ENCODE measurements at places on chromosomes 11 and 22.
A peak's percentile ranks its signal among the peaks of the same experiment; 100 is the strongest.

DNA sequence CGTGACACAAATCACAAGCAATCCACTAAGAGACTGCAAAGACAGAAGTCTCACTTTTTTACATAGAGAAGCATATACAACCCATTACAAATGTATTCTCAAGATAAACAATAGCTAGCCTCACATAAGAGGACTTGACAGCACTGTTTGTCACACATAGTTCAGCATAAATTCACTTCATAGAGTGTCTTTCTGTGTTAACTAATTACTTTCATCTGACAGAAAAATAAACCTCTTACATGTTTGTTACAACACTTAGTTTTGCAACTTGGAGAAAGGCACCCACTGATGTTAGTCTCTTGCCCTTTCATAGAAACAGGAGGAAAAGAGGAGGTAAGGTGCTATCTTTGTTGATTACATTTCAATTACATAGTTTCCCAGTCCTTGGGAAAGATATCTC is 2221.9 kb upstream of the RAG2 start:
- DNase-seq: no peak

GRCh38 chr11:65355776-65356393 is 1.3 kb downstream of the TIGD3 start:
- peak; percentile 18 for DNase-seq

- DNase-seq: no peak
Observed at GRCh38 chr11:72743321-72744221, 8.6 kb downstream of the ARAP1 start.

DNA sequence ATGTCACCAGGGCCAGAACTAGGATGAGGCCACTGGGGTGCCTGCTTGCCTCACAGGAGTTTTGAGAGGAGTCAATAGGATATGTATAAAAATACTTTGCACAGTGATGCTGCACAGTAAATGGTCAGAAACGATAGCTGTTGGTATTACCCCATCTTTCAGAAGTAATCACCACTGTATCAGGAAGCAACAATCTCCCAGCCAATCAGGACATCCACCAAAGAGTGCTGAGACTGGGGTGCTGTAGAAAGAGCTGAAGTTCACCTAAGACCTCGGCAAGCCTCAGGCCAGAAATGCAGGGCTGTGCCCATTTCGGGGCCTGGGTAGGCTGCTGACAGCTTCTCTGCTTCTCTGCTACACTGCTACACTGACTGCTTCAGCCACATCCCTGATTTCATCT is 17.4 kb downstream of the LMO2 start:
- DNase-seq: no peak

DNA sequence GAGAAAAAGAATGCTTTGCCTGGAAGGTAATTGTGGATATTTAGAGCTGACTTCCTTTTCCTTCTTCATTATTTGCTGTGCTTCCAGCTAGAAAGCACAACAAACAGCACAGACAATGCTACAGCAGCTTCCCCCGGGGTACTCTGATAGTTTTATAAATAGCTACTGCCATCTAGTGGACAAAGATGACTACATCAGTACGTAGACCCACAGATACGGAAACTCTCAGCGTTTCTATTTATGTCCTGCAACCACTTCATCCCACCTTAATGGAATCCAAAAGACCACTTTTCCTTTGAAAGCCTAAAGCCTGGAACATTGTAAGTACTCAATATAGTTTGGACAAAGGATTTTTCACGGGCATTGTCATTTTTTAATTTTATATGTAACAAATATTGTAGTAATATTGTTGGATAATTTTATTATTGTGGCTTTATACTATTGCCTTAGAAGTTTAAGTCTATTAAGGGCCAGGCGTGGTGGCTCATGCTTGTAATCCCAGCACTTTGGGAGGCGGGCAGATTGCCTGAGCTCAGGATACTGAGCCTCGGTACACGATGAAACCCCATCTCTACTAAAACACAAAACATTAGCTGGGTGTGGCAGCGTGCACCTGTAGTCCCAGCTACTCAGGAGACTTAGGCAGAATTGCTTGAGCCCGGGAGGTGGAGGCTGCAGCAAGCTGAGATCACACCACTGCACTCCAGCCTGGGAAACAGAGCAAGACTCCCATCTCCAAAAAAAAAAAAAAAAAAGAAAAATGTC is 7.5 kb downstream of the HSPA8 start:
- DNase-seq: peak; percentile 40

- no peak for DNase-seq
Observed at GRCh38 chr11:122742301-122743018, 86.9 kb downstream of the UBASH3B start.

- DNase-seq: no peak
Observed at GRCh38 chr11:122755409-122755808, 82.9 kb upstream of the CRTAM start.

DNA sequence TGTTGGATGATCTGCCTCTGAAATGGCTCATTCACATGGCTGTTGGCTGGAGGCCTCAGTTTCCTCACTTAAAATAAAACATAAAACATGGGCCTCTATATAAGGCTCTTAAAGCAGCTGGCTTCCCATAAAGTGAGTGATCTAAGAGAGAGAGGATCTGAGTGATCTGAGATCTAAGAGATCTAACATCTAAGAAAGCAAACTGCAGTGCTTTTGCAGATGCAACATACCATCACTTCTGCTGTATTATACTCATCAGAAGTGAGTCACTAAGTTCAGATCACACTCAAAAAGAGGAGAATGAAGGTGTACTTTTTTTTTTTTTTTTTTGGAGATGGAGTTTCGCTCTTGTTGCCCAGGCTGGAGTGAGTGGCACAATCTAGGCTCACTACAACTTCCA is 18.1 kb upstream of the HSPA8 start:
- no peak for DNase-seq

GRCh38 chr11:94705891-94706615 is 62.1 kb upstream of the AMOTL1 start:
- no peak for DNase-seq

DNA sequence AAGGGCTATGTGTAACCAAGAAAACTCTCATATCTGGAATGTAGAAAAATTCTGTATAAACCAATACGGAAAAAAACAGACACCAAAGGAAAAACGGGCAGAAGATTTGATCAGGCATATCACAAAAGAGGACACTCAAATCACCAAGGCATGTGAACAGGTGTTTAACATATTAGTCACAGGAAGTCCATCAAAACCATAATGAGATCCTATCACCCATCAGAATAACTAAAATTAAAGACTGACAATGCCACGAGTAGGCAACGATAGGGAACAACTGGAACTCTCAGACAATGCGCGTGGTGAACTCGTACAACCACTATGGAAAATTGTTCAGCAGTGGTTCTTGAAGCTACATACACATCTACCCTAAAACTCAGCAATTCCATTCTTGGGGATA is 94.5 kb downstream of the MICAL3 start:
- no peak for DNase-seq

DNA sequence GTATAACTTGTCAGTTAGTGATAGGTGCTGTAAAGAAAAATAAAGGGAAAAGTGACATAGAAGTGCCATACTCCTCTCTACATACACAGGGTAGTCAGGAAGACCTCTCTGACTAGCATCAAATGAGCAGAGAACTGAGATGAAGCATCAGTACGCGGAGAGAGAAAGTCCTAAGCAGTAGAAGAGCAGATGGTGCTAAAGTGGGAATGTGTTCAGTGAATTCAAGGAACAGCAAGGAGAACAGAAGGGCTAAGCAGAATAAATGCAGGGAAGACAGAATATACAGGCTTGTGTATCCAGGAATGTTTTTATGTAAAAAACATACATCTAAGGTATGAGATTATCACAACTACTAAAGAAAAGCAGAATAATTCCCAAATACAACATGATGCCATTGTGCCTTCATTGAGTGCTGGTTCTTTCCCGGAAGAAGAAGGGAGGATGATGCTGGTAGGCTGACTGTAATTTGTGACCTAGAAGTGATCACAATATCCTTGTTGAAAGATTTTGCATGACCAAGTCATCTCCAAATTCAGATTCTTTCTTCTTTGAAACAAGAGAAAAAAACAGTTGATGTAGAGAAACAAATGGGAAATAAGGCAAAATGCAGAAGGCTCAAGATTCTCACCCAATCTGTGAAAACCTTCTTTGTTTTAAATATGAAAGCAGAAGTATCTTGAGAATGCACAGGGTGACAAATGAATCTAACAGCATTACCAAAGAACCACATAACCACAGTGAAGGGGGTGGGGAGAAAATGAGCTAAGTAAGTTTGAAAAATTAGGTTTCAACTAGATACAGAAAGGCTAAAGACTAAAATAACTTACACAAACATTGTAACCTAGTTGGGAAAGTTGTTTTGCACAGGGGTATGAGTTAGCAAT is 20.5 kb downstream of the MRE11 start:
- DNase-seq: no peak

DNA sequence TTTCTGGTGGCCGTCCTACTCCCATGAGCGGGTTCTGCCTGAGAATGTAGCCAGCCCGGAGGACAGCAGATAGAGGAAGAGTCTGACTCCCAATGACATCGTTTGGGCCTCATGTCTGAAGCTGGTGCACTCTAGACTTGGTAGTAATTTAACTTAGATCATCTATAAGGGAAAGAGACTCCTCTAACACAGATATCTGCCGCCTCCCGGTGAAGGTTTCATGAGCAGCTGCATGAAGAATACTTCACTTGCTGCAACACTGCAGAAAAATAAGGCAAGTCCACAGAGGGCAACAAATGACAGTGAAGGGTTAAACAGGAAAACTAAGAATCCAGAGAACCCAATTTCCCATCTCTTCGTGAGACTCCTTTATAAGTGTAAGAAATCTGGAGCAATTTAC is 5.9 kb upstream of the ARL2 start:
- no peak for DNase-seq

DNA sequence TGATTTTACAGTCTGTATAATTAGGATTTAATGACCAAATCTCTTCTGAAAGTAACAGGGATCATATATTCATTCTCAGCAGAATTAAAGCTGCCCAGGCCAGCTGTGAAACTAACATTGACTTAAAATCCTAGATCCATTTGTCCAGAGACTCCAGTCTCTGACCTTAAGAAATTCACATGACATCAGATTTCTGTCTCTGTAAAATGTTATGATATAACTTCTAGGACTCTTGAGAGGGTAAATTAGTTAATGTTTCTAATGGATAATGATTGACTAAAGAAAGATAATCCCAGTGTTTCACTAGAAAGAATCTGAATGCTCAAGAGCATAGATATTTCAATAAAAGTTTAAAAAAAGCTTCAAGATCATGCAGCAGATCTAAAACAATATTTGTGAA is 6.3 kb downstream of the NOX4 start:
- DNase-seq: no peak

DNA sequence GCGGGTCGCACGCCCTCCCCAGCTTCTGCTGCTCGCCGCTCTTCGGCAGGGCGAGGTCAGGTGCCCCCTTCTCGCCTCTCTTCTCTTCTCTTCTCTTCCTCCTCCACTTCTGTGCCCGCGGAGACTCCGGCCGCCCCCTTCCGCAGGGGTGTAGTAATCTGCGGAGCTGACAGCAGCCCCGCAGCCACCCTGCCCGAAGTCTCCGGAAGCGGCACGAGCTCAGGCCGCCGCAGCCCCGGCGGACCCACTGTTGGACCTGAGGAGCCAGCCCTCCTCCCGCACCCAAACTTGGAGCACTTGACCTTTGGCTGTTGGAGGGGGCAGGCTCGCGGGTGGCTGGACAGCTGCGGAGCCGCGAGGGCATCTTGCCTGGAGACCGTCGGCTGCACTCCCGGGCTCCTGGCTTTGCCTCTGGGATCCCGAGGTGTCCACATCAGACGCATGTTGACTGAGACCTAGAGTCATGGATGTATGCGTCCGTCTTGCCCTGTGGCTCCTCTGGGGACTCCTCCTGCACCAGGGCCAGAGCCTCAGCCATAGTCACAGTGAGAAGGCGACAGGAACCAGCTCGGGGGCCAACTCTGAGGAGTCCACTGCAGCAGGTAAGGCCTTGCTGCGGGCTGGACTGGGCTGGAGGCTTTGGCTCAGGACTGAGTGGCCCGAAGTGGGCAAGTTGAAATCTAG is 486 bp downstream of the STIM1 start:
- peak; percentile 55 for DNase-seq

GRCh38 chr11:36510594-36510942 is 496 bp upstream of the TRAF6 start:
- no peak for DNase-seq

- DNase-seq: peak; percentile 76
Observed at GRCh38 chr11:130314184-130314749, 450 bp downstream of the ZBTB44 start.

GRCh38 chr22:30934053-30934452 is 34.5 kb downstream of the MORC2 start:
- no peak for DNase-seq

- DNase-seq: no peak
Observed at GRCh38 chr22:39144101-39144767, 8.2 kb downstream of the CBX7 start.

- DNase-seq: peak; percentile 8
Observed at GRCh38 chr11:123822599-123822998, 16.4 kb upstream of the OR6M1 start.

GRCh38 chr22:38754751-38755154 is 1.0 kb downstream of the SUN2 start:
- no peak for DNase-seq

- DNase-seq: no peak
Observed at GRCh38 chr11:59174664-59175033, 2.7 kb downstream of the DTX4 start.

GRCh38 chr11:109490953-109491635 is 69.1 kb downstream of the C11orf87 start:
- no peak for DNase-seq

- DNase-seq: no peak
Observed at GRCh38 chr11:66688561-66689534, 11.2 kb upstream of the RBM4B start.

GRCh38 chr11:8503910-8504364 is 90.1 kb downstream of the STK33 start:
- DNase-seq: no peak

- DNase-seq: no peak
Observed at GRCh38 chr11:9158898-9159391, 67.5 kb upstream of the SCUBE2 start.

DNA sequence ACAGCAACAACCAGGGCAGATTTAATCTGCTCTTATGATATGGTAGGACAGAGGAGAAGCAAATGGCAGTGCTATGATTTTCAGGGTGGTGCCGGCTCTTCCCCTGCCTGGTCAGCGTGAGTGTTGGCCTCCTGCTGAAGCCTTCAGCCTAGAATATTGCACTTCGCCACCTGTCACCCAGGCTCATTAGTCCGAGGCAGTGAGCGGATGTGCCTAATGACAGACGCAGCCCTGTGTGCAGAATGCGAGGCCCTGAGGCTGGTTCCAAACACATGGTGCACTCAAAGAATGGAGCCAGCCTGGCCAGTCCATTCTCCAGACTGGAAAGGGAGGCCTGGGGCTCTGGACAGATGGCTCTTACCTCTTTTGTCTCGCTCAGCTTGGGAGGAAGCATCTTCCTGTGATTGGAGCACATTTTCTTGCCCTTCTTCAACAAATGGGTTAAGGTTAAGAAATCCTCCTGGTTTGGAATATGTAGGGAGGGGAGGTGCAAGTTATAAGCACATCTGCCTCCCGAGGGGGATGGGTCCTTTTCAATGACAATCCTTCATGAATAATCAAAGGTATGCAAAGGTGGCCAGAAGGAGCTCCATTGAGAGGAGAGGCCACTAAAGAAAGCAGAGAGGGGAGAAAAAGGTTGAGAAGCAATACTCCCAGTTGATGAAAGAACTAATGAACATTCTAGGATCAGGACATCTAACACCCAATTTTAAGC is 39.7 kb upstream of the GALNT18 start:
- no peak for DNase-seq

GRCh38 chr11:64121663-64122410 is 44.1 kb downstream of the MACROD1 start:
- DNase-seq: no peak

GRCh38 chr11:118343981-118344515 is at the start of gene CD3G:
CD3G (plus strand) TSS chr11:118344344; CDS start chr11:118344424, 80 bp downstream.
- DNase-seq: no peak

- peak; percentile 38 for DNase-seq
Observed at GRCh38 chr11:118609380-118610224, 2.2 kb downstream of the PHLDB1 start.

- DNase-seq: no peak
Observed at GRCh38 chr11:15057329-15057728, 16.1 kb upstream of the CALCB start.
